ENCODE measurements at places on chromosomes 11 and 22. TPM values are rescaled to one million over a fixed set of nuclear protein-coding genes. Genes with fewer than 3 reads are reported as not detected.

- no peak overlapping the region for H3K27ac ChIP-seq
- DNase-seq, result no peak
- H3K4me1 ChIP-seq, result no peaks in the 10 kb centered on the region
- H3K27me3 ChIP-seq, result no peaks in the 10 kb centered on the region
Measured at GRCh38 chr11:15216678-15217077, 102.0 kb downstream of the INSC start.

- no peaks in the 10 kb centered on the region for H3K36me3 ChIP-seq
- H3K4me3 ChIP-seq, result no peak overlapping the region
- DNase-seq, result no peak
- H3K4me1 ChIP-seq, result no peaks in the 10 kb centered on the region
Measured at GRCh38 chr11:69372589-69373250, 78.8 kb downstream of the MYEOV start.

DNA sequence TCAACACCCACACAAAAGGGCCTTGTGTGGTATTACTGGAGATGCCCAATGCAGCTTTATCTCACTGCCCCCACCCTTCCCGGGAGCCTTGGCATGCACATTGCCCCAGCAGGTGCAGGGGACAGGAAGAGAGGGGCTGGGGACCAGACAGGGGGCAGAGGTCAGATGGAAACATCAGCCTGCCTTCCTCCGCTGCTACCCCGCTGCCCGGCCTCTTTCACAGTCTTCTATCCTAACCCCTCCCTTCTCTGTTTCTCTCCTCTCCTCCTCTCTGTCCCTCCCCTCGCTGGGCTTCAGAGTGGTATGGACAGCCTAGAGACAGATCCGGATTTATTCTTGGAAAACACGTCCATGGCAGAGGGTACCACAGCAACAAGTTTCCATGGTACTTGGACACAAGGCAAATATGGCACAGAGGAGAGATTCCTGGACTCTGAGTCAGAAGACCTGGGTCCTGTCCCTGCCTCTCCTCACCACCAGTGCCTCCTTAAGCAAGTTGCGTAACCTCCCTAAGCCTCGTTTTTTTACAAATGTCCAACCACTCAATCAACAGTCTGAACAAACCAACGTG, 8.3 kb upstream of the IGSF9B start:
- H3K36me3 ChIP-seq, result no peaks in the 10 kb centered on the region
- no peak overlapping the region for H3K27ac ChIP-seq
- DNase-seq, result no peak
- H3K4me1 ChIP-seq, result no peaks in the 10 kb centered on the region

GRCh38 chr11:100910808-100911207, 218.8 kb downstream of the PGR start:
- no peak overlapping the region for H3K27ac ChIP-seq
- no peaks in the 10 kb centered on the region for H3K36me3 ChIP-seq
- no peaks in the 10 kb centered on the region for H3K4me1 ChIP-seq
- no peak overlapping the region for H3K4me3 ChIP-seq

DNA sequence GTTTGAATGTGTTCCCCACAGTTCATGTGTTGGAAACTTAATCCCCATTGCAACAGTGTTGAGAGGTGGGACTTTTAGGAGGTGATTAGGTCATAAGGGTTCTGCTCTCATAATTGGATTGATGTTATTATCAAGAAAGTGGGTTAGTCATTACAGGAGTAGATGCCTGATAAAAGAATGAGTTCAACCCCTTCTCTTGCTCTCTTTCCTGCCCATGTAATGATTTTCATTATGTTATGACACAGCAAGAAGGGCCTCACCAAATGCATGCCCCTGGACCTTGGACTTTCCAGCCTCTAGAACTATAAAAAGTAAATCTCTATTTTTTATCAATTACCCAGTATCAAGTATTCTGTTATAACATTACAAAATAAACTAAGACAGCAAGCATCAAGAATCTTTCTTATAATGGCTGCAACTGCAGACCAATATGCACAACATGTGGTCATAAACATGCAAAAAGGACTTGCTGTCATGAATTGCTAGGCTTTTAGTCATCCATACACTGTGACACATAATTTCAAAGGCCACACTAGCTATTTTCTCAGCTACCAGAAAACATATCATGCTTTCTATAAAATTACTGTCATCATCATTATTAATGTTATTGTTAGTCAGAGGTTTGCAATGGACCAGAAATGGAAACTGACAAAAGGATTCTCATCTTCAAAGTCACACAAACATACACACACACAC, 99.9 kb upstream of the GUCY1A2 start:
- no peak overlapping the region for H3K4me3 ChIP-seq
- H3K27me3 ChIP-seq, result no peaks in the 10 kb centered on the region
- no peaks in the 10 kb centered on the region for H3K4me1 ChIP-seq
- no peak for DNase-seq
- H3K27ac ChIP-seq, result no peak overlapping the region
- H3K36me3 ChIP-seq, result no peaks in the 10 kb centered on the region

DNA sequence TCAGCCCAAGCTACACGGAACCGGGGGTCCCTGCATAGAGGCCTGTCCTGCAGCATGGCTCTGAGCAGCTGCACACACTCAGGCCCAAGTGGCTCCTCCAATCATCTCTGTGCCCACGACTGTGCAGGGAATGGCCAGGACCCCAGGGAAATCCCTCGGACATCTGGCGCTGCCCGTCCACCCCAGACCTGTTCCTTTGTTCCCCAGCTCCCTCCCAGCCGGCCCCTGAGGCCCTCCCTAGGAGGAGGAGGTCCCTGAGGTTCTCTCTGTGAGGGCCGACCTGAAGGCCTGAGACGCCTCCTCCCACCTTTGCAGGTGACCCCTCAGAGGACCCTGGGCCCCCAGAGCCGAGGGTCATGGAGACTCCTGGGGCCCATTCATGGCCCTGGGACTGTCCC, 1.1 kb downstream of the MLC1 start:
- no peak overlapping the region for H3K27ac ChIP-seq
- DNase-seq, result no peak
- H3K27me3 ChIP-seq, result peaks cover 5% of the 10 kb centered on the region
- no peaks in the 10 kb centered on the region for H3K36me3 ChIP-seq
- H3K4me3 ChIP-seq, result no peak overlapping the region

GRCh38 chr11:128906185-128907050, 15.3 kb downstream of the KCNJ5 start:
- no peaks in the 10 kb centered on the region for H3K36me3 ChIP-seq
- no peak overlapping the region for H3K27ac ChIP-seq
- DNase-seq, result no peak
- H3K27me3 ChIP-seq, result peaks cover 33% of the 10 kb centered on the region
- peaks cover 18% of the 10 kb centered on the region for H3K4me1 ChIP-seq

GRCh38 chr22:43561415-43562178, 149.8 kb downstream of the MPPED1 start:
- DNase-seq, result no peak
- H3K4me3 ChIP-seq, result no peak overlapping the region
- no peaks in the 10 kb centered on the region for H3K27me3 ChIP-seq
- H3K36me3 ChIP-seq, result no peaks in the 10 kb centered on the region

DNA sequence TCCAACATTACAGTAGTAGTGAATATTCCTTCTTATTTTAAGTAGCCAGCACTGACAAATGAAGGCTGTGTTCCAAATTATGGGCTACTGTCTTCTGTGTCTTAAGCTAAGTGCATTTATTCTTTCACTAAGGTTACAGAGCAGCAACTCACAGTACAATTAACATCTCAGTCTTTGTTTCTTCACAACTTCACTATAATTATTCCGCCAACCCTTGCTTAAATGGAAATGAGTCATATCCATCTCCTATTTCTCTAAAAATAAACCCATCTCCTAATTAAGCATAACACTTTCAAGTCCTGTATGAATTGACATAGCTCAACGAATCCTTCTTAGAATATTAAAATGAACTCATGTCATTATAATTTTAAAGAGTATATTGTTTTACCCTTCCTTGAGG, 6.7 kb downstream of the ETS1 start:
- no peak for DNase-seq
- no peak overlapping the region for H3K27ac ChIP-seq
- peaks cover 19% of the 10 kb centered on the region for H3K4me1 ChIP-seq
- H3K27me3 ChIP-seq, result no peaks in the 10 kb centered on the region
- H3K36me3 ChIP-seq, result no peaks in the 10 kb centered on the region

DNA sequence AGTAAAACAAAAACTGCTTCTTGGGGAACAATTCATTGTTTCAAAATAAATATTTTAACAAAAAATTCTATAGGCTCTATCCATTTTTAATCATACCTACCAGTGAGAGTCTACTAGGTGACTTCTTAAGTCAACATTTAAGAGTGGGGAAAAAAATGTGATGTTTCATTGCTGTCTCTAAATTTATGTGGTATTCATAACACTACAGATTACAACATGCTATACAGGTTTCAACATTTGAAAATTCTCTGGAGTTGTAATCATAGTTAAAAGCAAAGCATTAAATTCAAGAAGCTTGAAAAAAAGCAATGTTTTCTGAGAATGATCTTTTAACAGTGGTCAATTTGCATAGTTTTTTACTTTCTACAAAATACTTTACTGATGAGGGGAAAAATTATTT, 18.3 kb downstream of the SBF2 start:
- H3K4me3 ChIP-seq, result no peak overlapping the region
- no peak overlapping the region for H3K27ac ChIP-seq

GRCh38 chr22:36134182-36134581, 26.4 kb downstream of the APOL3 start:
- DNase-seq, result no peak
- H3K27ac ChIP-seq, result no peak overlapping the region
- H3K4me3 ChIP-seq, result no peak overlapping the region
- no peaks in the 10 kb centered on the region for H3K4me1 ChIP-seq

- no peaks in the 10 kb centered on the region for H3K36me3 ChIP-seq
- no peaks in the 10 kb centered on the region for H3K4me1 ChIP-seq
- no peak overlapping the region for H3K4me3 ChIP-seq
- H3K27me3 ChIP-seq, result no peaks in the 10 kb centered on the region
- no peak for DNase-seq
Measured at GRCh38 chr11:27124514-27125264, 84.1 kb downstream of the BBOX1 start.

DNA sequence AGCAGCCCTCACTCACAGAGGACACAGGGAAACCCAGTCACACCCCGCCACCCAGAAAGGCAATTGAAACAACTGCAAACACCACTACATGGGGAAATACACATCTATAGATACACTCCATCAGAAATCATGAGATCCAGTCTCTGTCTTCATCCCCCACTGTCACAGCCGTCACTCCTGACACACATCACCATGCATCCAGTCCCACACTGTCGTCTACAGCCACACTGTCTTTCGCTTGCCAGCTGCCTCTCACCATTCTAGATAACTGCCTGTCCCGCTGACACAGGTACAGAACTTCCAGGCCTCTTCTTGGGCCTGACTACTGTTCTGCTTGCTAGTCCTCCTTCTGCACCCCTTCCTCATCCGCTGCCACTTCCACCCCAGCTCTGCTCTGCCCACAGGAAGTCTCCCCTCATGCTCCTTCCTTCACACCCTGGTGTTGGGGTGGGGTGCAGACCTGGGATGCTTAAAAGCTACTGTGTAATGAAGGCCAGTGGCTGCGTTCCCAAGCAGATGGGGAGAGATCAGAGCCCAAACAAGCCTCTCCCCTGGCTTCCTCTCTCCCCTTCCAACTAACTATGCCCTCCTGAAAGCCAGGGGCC, 42.6 kb downstream of the SLC22A12 start:
- H3K4me1 ChIP-seq, result peaks cover 2% of the 10 kb centered on the region
- H3K4me3 ChIP-seq, result no peak overlapping the region
- peak; percentile 9 for DNase-seq
- H3K27me3 ChIP-seq, result no peaks in the 10 kb centered on the region
- H3K36me3 ChIP-seq, result no peaks in the 10 kb centered on the region

- H3K36me3 ChIP-seq, result no peaks in the 10 kb centered on the region
- H3K4me1 ChIP-seq, result peaks cover 8% of the 10 kb centered on the region
- no peak overlapping the region for H3K4me3 ChIP-seq
Measured at GRCh38 chr11:16986434-16987204, 27.6 kb downstream of the PLEKHA7 start.

DNA sequence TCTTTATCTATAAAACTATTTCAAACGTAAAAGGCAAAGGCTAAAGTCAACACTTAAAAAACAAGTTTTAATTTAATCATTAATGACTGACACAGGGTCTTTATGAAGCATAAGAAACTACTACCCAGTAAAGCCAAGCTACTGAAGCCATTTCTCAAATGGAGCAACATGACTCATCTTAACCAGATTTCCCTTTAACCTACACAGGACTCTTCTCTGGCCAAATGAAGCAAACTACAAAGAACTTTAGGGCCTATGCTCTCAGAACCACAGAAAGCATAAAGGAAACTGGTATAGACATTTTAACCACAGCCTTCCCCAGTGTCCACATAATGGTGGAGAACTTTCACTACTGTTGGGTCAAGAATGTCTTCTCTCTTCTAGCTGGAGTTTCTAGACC, 34.7 kb downstream of the ALG9 start:
- DNase-seq, result no peak
- H3K36me3 ChIP-seq, result peaks cover 44% of the 10 kb centered on the region

- H3K36me3 ChIP-seq, result no peaks in the 10 kb centered on the region
- no peak for DNase-seq
- no peak overlapping the region for H3K4me3 ChIP-seq
- no peaks in the 10 kb centered on the region for H3K27me3 ChIP-seq
- H3K27ac ChIP-seq, result no peak overlapping the region
- no peaks in the 10 kb centered on the region for H3K4me1 ChIP-seq
Measured at GRCh38 chr11:75189911-75190310, 39.0 kb downstream of the SLCO2B1 start.

GRCh38 chr11:46640036-46640788, 22.9 kb downstream of the ATG13 start:
- H3K4me1 ChIP-seq, result no peaks in the 10 kb centered on the region
- H3K36me3 ChIP-seq, result peaks cover 58% of the 10 kb centered on the region
- H3K27me3 ChIP-seq, result no peaks in the 10 kb centered on the region
- H3K4me3 ChIP-seq, result no peak overlapping the region
- DNase-seq, result no peak
- no peak overlapping the region for H3K27ac ChIP-seq

- H3K4me1 ChIP-seq, result no peaks in the 10 kb centered on the region
- no peak overlapping the region for H3K4me3 ChIP-seq
- H3K36me3 ChIP-seq, result no peaks in the 10 kb centered on the region
- no peak overlapping the region for H3K27ac ChIP-seq
- no peak for DNase-seq
- peaks cover 4% of the 10 kb centered on the region for H3K27me3 ChIP-seq
Measured at GRCh38 chr11:15144347-15144746, 29.6 kb downstream of the INSC start.

GRCh38 chr11:116192509-116193210, 580.1 kb downstream of the BUD13 start:
- no peaks in the 10 kb centered on the region for H3K4me1 ChIP-seq
- H3K27ac ChIP-seq, result no peak overlapping the region
- H3K27me3 ChIP-seq, result peaks cover 3% of the 10 kb centered on the region
- DNase-seq, result no peak
- no peak overlapping the region for H3K4me3 ChIP-seq

- H3K27ac ChIP-seq, result peak overlapping the region; percentile 91
- H3K36me3 ChIP-seq, result peaks cover 20% of the 10 kb centered on the region
- no peak overlapping the region for H3K4me3 ChIP-seq
- H3K27me3 ChIP-seq, result no peaks in the 10 kb centered on the region
Measured at GRCh38 chr22:50505776-50506610, 1.5 kb downstream of the LMF2 start.

BRD1 gene
- total RNA-seq, result 133 TPM

MS4A7 gene
- 0.86 TPM for total RNA-seq

BTBD10 gene
- 18.9 TPM for total RNA-seq

YPEL4 gene
- 0.99 TPM for total RNA-seq

BIK gene
- 1.7 TPM for total RNA-seq

SLC6A5 gene
- not detected for total RNA-seq

C1QTNF5 gene
- not detected for total RNA-seq

ACRV1 gene
- not detected for total RNA-seq

Data from CD4-positive, CD25-positive, alpha-beta regulatory T cell (primary cell).